ENCODE measurements at places on chromosomes 16 and 17. TPM values are rescaled to one million over a fixed set of nuclear protein-coding genes. Genes with fewer than 3 reads are reported as not detected.

TBC1D16 gene
- total RNA-seq: 21.7 TPM

RGS9 gene
- 20.0 TPM for total RNA-seq

SP6 gene
- 2.2 TPM for total RNA-seq

WNK4 gene
- total RNA-seq: not detected

NLGN2 gene
- 4.8 TPM for total RNA-seq

IRX3 gene
- 0.96 TPM for total RNA-seq

C17orf67 gene
- total RNA-seq: 0.48 TPM

TOM1L2 gene
- 35.2 TPM for total RNA-seq

NKD1 gene
- 7.9 TPM for total RNA-seq

AATK gene
- 1.4 TPM for total RNA-seq

- DNase-seq: peak; percentile 43
Measured at GRCh38 chr17:77373299-77374169, 232.8 kb downstream of the SEC14L1 start.

DNA sequence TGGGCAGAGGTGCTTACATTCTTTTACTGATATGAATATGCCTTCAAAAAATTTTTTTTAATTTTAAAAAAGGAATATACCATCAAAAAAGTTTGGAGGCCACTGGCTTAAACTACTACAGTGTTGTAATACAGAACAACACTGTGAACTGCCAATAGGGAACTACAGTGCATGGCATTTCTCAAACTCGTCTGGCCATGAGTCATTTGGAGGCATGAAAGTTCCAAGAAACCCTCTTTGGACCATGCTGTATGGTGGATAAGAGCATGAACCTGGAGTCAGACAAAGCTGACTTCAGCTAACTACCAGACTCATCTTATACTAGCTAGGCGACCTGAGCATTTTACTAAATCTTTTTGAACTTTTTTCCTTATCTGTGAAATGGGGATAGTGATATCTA is 9.2 kb upstream of the NF1 start:
- DNase-seq: peak; percentile 81

DNA sequence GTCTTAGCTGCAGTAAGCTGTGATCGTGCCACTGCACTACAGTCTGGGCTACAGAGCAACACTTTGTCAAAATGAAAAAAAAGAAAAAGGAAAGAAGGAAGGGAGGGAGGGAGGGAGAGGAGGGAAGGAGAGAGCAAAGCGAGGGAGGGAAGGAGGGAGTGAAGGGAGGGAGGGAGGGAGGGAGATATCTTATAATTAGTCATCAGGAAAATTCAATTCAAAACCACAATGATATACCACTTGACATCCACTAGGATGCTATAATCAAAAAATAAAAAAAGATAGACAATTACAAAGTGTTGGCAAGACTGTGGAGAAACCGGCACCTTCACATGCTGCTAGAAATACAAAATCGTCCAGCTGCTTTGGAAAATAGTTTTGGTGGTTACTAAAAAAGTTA is 93.8 kb downstream of the CDC27 start:
- no peak for DNase-seq

DNA sequence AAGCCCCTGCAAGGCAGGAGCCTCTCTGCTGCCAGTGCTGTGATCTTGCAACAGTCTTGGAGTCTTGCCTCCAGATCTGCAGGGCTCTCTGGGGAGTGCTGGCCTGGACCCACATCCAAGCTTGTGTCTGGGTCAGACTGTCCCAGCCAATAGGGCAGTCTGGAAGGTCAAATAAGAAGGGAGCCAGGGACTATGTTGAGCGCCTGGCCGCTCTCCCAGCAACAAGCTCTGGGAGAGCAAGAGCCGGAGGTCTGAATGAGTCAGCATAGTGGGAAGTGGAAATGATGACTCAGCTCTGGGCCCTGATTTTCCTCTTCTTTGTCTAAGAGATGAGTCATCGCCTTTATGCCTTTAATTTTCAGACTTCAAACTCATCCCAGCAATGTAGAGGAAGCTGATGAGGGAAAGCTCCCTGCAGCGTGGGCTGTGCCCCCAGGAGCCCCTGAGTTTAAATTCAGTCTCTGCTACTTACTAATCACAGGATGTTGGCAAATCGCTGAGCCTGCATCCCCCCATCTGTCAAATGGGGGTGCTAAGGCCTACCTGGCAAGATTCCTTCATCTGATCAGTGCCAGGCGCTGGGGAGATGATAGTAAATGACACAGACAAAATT is 43.6 kb upstream of the HAPSTR1 start:
- DNase-seq: peak; percentile 97

GRCh38 chr17:78381601-78382232 is 3.3 kb downstream of the PGS1 start:
- no peak for DNase-seq

GRCh38 chr17:65163990-65164495 is 26.9 kb downstream of the RGS9 start:
- no peak for DNase-seq

- DNase-seq: no peak
Measured at GRCh38 chr17:62749926-62750325, 58.2 kb downstream of the MARCHF10 start.

DNA sequence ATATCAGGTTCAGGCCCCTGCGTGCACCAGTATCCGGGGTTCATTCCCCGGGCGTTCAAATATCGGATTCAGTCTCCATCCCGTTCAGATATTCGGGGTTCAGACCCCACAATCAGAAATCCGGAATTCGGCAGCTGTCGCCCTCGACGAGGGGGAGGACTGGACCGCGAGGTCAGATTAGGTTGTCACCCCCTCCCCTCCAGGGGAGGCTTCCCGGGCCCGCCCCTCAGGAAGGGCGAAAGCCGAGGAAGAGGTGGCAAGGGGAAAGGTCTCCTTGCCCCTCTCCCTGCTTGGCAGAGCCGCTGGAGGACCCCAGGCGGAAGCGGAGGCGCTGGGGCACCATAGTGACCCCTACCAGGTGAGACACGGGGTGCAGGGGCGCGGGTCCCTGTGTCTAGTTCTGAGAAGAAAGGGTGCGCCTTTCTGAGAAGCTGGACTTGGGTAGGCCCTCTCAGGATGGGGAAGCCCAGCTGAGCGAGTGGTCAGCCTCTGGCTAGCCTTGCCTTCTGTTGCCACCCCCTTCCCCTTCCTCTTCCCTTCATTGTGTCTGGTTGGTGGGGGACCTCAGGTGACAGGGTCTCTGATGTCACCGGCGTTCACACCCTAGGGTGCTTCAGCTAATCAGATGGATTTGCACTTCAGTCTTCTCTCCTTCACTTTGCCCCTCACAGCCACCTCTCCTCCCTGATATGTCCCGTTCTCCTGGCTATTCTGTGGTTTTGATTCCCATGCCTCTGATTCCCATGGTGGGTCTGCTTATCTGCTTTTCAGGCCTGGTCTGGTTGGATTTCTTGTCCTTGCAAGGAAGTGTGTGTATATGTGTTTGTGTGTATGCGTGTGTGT is 844 bp downstream of the TAOK2 start:
- peak; percentile 44 for DNase-seq

DNA sequence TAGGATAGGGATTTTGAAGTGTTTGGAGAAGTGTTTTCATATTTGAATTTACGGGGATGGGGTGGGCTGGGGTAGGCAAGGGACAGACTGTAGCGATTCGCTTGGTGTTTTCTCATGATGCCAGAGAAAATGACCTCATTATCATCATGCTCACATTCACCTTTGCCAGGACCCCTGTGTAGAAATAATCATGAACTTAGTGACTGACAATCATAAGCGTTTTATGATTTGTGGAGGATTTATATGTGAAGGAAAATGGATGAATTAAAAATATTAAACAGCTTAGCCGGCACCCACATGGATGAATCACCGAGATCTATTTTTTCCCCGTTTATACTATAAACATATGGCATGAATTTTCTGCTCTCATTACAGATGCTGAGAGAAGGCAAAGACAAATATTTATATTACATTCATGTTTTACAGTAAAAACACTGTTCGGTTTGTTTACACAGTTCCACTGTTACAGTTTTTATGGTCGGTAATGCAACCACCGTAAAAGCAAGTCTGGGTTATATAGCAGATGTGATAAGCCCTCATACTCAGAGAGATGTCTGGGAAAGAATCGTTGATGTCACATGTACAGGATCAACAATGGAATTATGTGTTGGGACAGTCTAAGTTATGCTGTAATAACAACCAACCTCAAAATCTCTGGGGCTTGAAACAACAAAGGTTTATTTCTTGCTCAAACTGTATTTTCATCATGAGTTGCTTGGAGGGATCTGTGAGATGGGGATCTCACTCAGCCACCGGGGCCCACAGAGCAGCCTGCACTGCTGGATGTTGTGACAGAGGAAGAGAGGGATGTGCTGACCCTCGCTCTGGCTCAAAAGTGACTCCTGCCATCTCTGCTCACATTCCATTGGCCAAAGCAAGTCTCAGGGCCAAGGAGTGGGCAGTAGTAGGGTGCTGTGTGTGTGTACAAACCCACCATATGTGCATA is 85.1 kb downstream of the WWOX start:
- peak; percentile 49 for DNase-seq

- DNase-seq: no peak
Measured at GRCh38 chr16:66271074-66272060, 95.1 kb upstream of the CDH5 start.
